ENCODE measurements at places on chromosomes 12 and 14.

DNA sequence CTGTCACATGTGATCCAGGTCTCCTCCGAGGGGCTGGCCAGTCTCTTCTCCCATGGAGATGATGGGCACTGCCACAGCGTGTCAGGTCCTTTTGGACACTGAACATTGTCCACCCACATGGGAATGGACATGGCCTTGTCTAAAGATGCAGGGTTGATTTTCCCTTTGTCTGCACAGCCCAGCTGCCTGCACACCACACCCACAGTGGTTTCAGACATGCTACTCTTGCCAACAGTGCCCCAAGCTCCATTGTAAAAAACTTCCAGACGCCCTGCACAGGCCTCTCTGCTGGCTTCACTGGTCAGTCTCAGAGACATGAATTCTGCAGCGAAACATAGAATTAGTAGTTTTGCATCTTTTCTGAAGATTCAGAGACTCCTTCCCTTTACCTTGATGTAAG lies 18.5 kb downstream of the CD163 start:
- DNase-seq, result no peak

GRCh38 chr12:4918950-4919660 lies 9.4 kb downstream of the KCNA1 start:
- no peak for DNase-seq

GRCh38 chr14:78762331-78762730 lies 592.2 kb downstream of the NRXN3 start:
- no peak for DNase-seq

- DNase-seq, result no peak
Observed at GRCh38 chr14:73944432-73945158, 5.3 kb downstream of the FAM161B start.
